ENCODE measurements at places on chromosomes 6 and 20.

DNA sequence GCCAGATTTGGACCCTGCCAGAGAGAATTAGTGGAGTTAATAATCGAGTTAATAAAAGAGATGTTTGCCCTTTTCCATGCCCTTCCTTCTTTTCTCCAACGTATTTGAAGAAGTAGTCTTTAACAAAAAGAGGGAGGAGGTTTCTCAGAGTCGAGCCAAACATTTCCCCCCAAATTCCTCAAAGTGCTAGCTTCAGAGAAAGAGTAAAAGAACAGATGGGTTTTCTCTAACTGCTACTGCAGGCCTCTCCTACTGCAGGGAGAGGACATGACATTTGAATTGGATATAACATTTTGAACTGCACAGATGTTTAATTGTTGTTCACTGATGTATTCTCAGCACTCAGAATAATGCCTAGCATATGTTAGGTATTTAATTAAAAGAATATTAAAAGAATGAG is 25.5 kb downstream of the RWDD2A start:
- DNase-seq, result no peak

- no peak for DNase-seq
Observed at GRCh38 chr6:42022755-42023384, 27.5 kb upstream of the TAF8 start.

- DNase-seq, result no peak
Observed at GRCh38 chr20:16143596-16143995, 429.7 kb downstream of the KIF16B start.

DNA sequence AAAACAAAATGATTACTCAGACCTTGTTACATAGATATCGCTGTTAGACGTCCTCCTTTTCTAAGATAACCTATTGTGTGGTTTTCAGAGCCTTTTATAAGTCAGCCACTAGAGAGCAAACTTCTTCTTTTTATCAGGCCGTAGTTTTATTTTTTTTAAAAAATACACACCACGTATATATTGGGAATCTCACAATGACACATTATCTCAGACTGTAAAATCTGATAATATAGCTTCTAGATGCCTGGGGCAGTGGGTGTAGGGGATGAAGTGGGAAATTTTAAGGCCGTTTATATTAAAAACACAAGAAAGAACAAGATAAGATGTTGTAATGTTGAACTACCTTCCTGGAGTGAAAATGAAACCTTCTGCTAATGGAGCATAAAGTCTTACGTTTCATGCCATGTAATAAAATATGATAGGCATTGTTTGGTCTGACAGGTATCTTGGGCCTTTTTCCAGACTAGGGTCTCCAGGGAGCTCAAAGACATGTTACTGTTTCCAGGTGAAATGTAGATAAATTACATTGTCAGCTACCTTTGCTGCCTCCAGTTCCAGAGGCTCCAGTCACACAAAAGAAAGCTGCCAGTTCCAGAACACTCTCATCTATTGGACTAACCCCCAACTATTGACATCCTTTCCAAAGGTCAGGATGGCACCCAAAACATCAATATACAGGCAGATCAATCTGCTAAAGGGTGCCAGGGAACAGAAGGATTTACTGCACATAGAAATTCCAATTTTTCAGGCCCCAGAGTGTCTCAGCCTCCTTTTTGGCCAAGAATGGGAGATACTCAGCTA is 130.2 kb upstream of the AKIRIN2 start:
- DNase-seq, result peak; percentile 63

DNA sequence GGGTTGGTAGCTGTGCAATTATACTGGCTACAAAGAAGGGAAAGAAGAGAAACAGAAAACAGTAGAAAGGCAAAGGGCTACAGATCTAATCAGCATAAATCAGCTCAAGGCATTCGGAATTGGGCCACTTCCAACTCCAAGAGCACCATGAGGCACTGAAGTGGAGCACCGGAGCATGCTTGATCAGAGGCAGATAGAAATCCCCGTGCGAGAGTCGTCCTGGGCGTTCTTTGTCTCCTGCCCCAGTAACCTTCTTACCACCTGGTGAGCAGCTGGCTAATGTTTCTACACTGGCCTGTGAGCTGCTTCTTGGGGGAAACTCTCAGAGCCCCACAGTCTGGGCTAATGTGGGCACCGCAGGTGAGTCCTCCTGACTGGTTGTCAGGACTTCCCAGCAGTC is 16.7 kb downstream of the NEDD9 start:
- no peak for DNase-seq

GRCh38 chr6:152402791-152403190 is 234.4 kb downstream of the SYNE1 start:
- DNase-seq, result no peak

DNA sequence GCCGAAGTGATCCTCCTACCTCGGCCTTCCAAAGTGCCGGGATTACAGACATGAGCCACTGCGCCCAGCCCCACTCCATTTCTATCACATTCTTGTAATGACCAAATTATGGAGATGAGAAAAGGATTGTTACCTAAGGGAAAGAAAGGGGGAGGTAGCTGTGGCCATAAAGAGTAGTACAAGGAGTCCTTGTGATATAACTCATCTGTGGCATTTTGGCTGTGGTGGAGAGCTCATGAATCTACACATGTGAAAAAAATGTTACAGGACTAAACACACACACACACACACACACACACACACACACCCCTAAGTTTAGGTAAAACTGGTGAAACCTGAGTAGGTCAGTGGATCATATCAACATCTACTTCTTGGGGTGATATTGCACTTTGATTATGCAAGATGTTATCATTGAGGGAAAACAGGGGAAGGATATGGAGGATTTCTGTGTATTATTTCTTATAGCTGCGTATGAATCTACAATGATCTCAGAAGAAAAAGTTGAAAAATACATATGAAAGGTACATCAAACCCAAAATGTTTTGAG is 251.5 kb downstream of the TSHZ2 start:
- DNase-seq, result no peak

- no peak for DNase-seq
Observed at GRCh38 chr6:15335916-15336315, 90.0 kb downstream of the JARID2 start.

GRCh38 chr6:154399097-154399496 is 42.5 kb upstream of the IPCEF1 start:
- DNase-seq, result peak; percentile 81

GRCh38 chr6:159125951-159126352 is 43.2 kb upstream of the FNDC1 start:
- DNase-seq, result peak; percentile 68

GRCh38 chr20:49411221-49411925 is 71.1 kb downstream of the KCNB1 start:
- DNase-seq, result no peak

DNA sequence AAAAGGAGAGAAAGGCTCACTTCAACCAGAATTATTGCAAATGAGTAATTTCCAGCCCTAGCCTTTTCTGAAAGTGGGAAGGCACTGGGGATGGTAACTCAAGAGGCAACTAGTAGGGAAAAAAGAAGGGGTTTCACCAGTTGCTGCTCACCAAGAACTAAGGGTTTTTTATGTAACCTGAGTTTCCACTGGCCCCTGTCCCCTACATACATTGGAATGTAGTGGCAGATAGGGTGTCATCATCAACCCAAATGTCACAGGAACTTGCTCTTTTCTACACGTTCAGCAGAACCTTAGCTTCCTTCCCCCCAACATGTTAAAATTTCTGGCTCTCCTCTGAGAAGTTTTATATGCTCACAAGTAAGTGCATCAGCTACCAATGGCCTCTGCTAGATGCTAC is 38.2 kb upstream of the PKHD1 start:
- DNase-seq, result no peak

DNA sequence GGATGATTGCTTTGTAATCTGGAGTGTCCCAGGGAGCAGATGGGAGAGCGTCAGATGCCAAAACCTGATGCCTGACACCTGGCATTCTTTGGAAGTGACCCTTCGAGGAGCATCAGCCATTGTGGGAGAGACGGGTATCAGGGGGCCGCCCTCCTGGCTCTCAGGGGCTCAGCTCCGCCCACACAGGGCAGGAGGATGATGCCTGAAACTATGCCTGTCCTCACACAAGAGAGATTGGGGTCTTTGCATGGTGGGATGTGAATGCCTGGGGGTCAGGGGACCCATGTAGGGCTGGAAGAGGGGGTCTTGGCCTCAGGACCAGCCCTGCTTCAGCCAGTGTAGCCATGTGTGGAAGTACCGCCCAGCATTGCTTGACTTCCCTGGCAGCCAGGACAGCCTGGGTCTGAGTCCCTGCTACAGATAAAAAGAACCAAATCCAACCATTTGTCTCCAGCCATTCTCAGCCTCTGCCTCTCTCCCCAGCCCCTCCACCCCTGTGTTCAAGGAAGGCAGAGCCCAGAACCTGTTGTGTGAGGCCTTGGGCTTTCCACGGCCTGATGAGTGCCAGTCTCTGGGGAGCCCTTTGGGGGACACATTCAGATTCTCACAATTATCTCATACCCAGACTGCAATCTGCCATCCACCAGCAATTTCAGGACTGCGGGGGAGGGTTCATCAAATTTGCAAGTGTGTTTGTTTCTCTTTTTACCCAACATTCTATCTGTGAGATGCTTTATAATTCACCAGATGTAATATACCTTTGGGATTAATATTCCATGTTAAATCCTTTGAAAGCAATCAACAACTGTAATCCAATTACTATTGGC is 371.2 kb downstream of the PREX1 start:
- DNase-seq, result no peak

DNA sequence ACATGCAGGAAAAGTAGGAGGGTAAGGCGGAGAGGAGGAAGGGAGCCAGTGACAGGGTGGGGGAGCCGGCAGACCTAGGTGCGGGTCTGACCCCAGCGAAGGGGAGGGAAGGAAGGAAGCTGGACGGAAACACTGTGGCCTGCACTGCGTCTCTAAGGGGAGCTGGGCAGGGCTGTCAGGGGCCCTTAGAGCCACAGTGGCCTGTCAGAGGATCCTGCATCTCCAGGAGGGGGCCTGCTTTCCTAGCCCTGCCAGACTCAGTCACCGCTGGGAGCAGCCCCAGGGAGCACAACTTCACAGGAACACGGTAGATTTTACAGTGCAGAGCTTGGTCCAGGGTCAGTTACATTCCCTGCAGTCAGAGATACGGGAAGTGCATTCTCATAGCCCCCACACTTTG is 118.2 kb downstream of the PACRG start:
- no peak for DNase-seq

- no peak for DNase-seq
Observed at GRCh38 chr6:35078896-35079295, 62.2 kb downstream of the TCP11 start.

GRCh38 chr6:162684052-162684451 is 43.5 kb downstream of the PRKN start:
- no peak for DNase-seq

- no peak for DNase-seq
Observed at GRCh38 chr6:11679099-11679498, 99.5 kb downstream of the ADTRP start.

- no peak for DNase-seq
Observed at GRCh38 chr6:31465185-31465536, 32.8 kb upstream of the MICB start.

GRCh38 chr6:37631295-37631694 is 66.4 kb downstream of the MDGA1 start:
- no peak for DNase-seq

- DNase-seq, result no peak
Observed at GRCh38 chr6:119296036-119297035, 53.2 kb downstream of the MAN1A1 start.

- peak; percentile 73 for DNase-seq
Observed at GRCh38 chr6:35287671-35288396, 9.8 kb upstream of the DEF6 start.

- peak; percentile 65 for DNase-seq
Observed at GRCh38 chr6:37878150-37878710, 58.7 kb downstream of the ZFAND3 start.

- DNase-seq, result no peak
Observed at GRCh38 chr6:51384736-51385135, 566.1 kb downstream of the TFAP2B start.

DNA sequence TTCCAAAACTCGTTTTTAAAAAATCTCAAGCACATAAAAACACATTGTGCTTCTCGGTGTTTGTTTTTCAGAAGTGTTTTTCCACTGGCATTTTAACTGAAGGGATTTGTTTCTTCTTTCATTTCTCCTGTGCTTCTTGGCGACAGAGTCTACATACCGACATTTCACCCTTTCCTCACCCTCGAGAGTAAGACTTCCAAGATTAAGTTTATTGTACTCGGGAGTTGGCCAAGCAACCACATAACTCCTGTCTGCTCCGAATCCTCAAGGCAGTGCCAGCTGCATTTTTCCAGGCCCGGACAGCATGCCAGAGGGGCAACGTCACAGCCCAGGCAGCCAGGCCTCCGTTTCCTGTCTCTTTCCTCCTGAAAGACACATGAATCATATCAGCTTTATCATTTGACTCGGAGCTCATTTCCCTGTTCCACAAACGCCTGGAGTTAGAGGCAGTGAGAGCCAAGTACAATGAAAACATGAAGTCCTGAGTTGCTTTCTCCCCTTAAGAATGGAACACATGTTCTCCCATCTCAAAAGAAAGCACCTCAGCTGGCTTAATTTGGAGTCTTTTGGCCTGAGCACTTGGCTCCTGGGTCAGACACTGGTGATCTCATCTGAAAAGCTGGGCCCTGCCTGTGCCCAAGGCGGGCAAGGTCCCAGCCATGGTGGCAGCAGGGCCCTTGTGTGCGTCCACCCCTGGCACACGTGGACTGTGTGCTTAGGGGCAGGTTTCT is 23.2 kb upstream of the FAM50B start:
- peak; percentile 98 for DNase-seq
